ENCODE measurements at places on chromosomes 5 and 9. TPM values are rescaled to one million over a fixed set of nuclear protein-coding genes. Genes with fewer than 3 reads are reported as not detected.
A peak's percentile ranks its signal among the peaks of the same experiment; 100 is the strongest.

CARD9 gene
- 0.05 TPM for total RNA-seq

TMC1 gene
- not detected for total RNA-seq

CATSPER3 gene
- not detected for total RNA-seq

MLANA gene
- not detected for total RNA-seq

DPYSL3 gene
- total RNA-seq: 88.2 TPM

ADRB2 gene
- 8.0 TPM for total RNA-seq

QRFP gene
- total RNA-seq: not detected

CDC20B gene
- not detected for total RNA-seq

SH3GL2 gene
- total RNA-seq: 10.0 TPM

KCTD16 gene
- not detected for total RNA-seq

CWC27 gene
- 10.6 TPM for total RNA-seq

ARRDC1 gene
- total RNA-seq: 31.7 TPM

SH3PXD2B gene
- 8.5 TPM for total RNA-seq

DNA sequence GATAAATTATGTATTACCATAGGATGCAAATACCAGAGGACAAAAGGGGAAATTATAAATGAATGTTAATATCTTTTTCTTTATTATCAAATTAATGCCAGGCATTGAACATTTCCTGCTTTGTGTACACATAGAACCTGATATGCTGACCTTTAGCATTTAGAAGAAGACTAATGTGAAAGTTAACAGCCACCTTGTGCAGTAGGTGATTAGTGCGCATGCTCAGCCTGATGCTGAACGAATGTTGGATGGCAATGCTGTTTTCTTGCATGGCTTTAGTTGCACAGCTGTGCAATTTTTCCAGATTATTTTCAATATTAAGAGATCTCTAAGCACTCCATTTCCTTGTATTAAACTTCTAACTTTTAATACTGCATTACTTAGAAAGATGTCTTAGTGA lies 45.5 kb downstream of the CCNH start:
- no peak for DNase-seq

DNA sequence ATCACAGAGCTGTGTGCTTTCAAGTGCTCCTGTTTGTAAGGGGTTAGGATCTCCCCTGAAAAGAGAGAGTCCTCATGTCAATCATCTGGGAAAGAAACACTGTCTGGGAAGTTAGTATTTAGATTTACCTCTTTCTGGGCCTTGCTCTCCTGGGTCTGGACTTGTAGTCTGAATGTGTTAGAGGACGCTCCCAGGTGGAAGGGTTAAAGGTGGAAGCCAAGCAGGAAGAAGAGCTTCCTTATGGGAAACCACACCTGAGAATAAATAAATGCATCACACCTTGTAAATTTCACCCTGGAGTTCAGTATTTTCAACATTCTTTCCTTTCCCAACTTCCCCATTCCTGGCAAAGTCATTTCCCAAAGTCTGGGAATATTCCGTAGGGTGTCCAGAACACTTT lies 1.3 kb downstream of the PLGRKT start:
- DNase-seq: no peak

DNA sequence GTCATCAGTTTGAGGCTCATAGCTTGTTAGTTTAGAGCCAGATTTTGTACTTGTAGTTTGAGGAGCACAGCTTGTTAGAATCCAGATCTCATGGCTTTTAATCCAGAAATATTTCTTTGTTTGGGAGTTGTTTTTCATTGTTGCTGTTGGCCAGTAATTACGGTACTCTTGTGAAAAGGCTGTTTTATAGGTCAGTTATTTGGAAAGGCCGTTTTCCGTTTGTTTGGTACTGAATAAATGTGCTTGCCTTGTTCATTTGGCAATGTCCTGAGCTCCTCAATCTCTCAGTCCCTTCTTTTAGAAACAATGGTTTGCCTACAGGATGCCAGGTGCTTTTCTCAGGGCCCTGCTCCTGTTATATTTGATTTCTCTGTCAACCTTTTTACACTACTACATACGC lies 4.5 kb upstream of the MOB3B start:
- no peak for DNase-seq

GRCh38 chr9:124505901-124506346 lies 1.3 kb downstream of the NR5A1 start:
- DNase-seq: no peak

- no peak for DNase-seq
Observed at GRCh38 chr5:139431706-139432105, 7.6 kb downstream of the DNAJC18 start.

- no peak for DNase-seq
Observed at GRCh38 chr5:156677963-156678362, 172.1 kb upstream of the PPP1R2B start.

DNA sequence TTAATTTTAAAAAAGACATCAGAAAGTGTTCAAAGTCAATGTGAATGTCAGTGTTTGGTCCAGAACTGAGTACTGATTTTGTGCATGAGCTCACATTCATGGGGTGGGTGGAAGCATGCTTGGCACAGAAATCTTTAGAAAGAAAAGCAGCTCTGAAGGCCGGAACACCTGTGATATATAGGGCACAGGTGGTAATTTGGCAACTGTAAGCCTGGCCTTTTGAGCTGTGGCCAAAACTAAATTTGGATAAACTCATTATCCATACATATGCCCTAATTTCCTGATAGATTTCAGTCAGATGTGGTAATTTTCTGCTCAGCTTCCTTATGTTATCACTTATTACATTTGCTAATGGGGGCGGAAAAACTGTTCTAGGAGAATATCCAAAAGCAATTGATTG lies 211.4 kb downstream of the HCN1 start:
- no peak for DNase-seq

- no peak for DNase-seq
Observed at GRCh38 chr5:139124774-139125520, 73.2 kb downstream of the SIL1 start.

- no peak for DNase-seq
Observed at GRCh38 chr5:142663246-142663645, 22.6 kb downstream of the FGF1 start.

DNA sequence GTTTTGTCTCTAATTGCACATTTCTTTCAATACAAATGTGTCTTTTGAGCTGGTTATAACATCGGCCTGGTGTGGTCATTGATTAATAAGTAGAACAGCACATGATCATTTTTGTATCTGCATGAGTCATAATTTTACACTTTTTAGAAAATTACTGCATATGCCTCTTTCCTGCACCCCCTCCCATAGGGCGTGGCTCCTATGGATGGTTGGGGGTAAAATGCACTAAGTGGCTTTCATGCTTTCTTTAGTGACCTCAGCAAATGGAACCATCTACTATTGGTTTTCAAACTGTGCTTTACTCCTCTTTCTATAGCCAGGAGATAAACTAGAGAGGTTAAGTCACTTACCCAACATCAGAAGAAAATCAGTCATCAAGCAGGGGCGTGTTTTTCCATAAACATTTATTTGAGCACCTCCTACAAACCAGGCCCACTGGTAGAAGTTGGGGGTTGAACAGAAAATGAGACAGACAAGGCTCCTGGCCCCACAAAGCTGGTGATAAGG lies 3.8 kb downstream of the ANXA6 start:
- DNase-seq: no peak

DNA sequence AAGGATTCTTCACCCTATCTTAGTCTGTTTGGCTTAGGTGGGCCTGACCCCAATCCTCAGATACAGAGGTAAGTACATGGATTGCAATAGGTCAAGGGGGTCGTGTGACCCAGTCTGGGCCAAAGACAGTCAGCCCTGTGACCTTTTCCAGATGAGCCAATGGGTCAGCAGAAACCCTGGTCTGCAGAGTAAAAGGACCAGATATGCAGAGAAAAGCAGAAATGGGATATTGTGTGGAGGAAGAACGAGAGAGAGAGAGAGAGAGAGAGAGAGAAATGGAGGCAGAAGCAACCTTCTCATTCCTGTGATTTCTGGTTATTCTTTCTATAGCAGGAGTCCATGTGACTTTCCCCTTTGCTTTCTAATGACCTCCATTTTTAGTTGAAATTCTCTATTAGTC lies 40.4 kb upstream of the CRB2 start:
- DNase-seq: no peak

- DNase-seq: no peak
Observed at GRCh38 chr5:171464829-171465228, 45.4 kb downstream of the FGF18 start.

GRCh38 chr5:143733665-143734455 lies 78.1 kb upstream of the HMHB1 start:
- DNase-seq: peak; percentile 3

DNA sequence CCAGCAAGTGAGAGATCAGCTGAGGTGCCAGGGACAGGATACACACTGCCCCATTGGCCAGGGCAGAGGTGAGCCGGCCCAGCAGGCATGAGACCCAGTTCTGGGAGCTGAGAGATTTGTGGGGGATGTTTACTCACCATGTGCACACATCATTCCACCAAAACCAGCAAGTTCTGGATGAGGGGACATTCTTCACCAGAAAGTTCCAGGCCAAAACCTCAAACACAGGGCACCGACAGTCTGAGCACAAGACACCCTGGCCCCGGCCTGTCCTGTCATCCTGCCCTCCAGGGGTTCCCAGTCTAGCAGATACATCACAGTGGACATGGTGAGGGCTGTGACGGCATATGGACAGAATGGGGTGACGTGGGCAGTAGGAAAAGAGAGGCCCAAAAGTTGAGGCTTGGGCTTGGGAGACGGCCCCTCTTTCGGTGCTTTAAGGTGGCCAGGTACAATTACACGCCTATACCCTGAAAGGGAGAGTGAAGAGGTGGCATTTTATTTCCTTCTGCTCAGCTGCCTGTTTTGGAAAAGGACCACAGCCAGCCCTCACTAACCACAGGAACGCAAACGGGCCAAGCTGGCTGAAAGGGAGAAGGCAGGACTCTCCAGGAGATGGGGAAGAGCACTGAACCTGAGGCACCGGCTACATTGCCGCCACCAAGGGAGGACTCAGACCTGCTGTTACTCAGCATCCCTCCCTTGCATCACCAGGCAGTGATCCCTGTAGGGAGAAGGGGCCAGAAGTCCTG lies 64.0 kb downstream of the SHB start:
- DNase-seq: no peak

DNA sequence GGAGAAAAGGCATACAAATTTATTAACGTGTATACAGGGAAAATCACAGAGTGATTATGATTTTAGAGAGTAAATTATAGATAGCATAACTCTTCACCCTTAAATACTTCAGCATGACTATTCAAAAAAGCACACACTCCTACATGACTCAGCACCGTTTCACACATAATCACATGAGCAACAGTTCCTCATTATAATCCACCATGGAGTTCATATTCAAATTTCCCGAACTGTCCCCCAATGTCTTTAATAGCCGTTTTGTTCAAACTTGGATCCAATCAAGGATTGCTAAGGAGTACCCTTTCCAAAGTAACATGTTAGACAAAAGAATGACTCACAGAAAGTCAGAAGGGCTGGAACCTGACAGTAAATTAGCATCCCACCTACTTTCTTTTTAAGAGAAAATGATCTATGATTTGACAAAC lies 32.1 kb downstream of the RAPGEF1 start:
- DNase-seq: peak; percentile 84

DNA sequence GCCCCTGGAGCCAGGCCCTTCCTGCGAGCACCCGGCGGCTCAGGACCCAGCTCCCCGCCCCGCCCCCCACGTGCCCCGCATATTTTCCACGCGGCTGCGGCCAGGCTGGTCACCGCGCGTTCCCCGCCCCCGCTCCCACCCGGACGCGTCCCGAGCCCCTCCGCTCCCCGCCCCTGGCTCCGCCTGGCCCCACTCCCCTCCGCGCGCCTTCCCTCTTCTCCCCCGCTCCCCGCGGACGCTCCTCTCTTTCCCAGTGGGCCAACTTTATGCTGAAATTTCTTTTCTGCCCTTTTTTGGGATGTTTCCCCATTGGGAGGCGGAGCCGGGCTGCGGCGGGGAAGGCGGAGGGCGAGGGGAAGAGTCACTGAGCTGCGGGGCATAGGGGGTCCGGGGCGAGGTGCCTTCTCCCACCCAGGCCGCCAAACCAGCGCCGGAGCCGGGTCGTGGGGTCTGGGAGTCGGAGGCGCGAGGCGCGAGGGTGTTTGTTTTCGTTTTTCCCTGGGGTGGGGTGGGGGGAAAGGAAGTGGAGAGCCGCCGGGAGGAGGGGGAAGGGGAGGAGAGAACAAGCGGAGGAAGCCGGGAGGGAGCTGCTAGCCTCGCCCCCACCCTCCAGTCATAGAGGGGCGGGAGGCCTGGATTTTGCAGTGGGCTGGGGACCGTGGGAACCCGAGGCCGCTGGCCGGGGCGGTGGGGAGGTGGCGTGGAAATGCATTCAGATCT lies 1.0 kb upstream of the TPM2 start:
- peak; percentile 75 for DNase-seq

GRCh38 chr5:77993855-77994318 lies 217.7 kb upstream of the TBCA start:
- no peak for DNase-seq

- peak; percentile 95 for DNase-seq
Observed at GRCh38 chr5:59562756-59563389, 330.7 kb downstream of the PDE4D start.

GRCh38 chr5:73692166-73692640 lies 66.2 kb downstream of the ARHGEF28 start:
- peak; percentile 87 for DNase-seq

All from M059J (cell line).